ENCODE measurements at places on chromosomes 5 and 9.
A peak's percentile ranks its signal among the peaks of the same experiment; 100 is the strongest.

GRCh38 chr9:14218253-14218652 is 95.7 kb downstream of the NFIB start:
- DNase-seq = peak; percentile 96

GRCh38 chr9:120876842-120877240 is at the start of gene PHF19:
PHF19 (minus strand) TSS chr9:120877188; CDS start chr9:120874741, 2,447 bp downstream.
- DNase-seq = no peak

GRCh38 chr5:66171349-66172344 is 27.5 kb downstream of the SREK1 start:
- peak; percentile 1 for DNase-seq

- no peak for DNase-seq
These were observed 39.7 kb downstream of the NFX1 start for GRCh38 chr9:33329979-33330378.

GRCh38 chr9:135085830-135086546 is 1.5 kb upstream of the OLFM1 start:
- peak; percentile 94 for DNase-seq

- no peak for DNase-seq
These were observed 17.1 kb upstream of the MATR3 start for GRCh38 chr5:139276426-139276825.

- no peak for DNase-seq
These were observed 7.8 kb downstream of the JADE2 start for GRCh38 chr5:134533115-134533815.

DNA sequence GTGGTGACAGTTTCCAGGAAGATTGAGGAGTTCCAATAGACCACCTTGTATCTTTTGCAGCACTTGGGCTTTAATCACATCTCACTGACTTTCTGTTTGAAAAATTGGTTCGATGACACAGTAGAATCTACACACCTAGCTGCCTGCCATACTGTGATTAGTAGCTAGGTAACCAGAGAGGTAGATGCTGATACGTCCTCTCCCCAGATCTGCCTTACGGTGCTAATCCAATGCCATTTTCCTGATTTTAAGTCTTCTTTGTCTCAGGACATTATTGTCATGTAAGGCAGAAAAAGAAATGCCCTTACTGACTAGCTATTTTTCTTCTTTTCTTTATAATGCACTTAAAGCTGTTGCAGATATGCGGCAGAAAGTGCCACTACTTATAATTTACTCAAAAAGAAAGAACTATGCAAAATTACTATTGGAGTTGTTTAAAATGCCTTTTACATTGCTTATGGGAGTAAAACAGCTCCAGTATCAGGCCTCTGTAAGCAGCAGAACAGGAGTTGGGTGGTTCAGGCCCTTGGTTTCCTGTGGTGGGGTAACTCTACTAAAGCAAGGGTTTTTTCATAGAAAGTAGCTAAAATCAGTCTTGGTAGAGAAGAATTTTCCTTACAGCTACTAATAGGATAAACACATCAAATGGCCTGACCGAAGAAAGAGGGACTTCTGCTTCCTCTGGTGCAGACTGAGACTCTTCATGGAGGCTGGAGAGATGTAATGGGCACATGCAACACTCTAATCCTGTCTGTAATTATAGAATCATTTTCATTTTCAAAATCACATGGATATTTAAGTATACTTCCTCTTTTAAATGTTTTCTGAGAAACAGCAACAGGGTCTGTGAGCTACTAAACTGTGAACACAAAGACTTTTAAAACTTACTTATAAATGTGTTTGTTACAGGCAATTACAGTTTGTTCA is 177.2 kb downstream of the MAPKAP1 start:
- DNase-seq = no peak

DNA sequence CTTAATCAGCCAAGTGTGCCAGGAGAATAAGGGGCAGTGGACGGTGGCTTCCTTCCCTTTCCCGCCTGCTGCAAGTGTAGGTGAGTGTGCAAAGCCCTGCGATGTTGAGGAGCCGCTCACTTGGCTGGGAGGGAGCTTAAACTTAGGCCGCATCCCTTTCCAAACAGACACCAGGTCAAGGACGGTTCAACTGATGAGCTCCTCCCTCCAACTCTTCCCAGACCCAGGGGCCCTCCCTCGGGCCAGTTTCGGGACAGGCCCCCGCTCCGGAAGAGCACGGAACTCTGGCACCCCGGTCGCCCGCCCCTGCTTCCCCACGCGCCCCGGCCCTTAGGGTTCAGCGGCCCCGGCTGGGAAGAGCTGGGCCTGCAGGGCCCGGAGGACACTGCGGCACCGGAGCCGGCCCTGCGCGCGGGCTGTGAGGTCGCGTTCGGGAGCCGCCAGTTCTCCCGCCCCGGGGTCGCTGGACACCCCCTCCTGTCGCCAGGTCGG is 481 bp downstream of the MRPL36 start:
- no peak for DNase-seq

- DNase-seq = no peak
These were observed 447.1 kb downstream of the LRRC70 start for GRCh38 chr5:63025679-63026078.

DNA sequence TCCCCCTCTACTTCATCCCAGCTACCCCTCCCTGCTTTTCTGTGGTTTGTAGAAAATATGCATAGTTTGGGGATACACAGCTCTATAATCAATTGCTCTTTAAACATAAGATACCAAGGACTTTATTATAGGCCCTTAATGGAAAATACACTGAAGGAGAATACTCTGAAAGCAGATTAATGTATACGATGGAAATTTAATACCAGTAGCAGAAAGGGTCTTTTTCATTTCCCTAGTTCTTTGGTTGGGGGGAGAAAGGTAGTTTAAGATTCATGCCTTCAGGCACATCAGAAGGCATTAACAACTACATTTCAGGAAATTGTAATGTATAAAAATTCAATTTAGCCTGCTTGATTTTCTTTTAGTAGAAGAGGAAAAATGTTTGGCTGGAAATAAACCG is 452.9 kb upstream of the ZNF608 start:
- no peak for DNase-seq

GRCh38 chr5:105504-106070 is 13.6 kb downstream of the PLEKHG4B start:
- DNase-seq = peak; percentile 83

DNA sequence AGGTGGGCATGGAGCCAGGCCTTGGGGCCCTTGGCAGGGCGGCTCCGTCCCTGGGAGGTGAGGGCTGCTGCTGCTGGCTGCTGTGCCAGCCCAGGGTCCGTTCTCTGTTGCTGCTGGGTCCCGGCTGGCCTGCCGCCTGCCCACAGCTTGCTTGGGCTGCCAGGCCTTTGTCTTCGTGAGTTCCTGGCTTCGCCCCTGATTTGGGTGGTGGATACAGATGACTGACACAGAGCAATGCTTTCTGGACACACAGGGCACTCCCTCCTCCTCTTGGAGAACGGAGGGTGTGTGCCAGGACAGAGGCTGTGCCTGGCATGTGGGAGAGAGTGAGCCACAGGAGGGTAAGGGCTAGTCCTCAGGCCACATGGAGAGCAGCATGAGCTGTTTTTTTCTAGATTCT is 166.1 kb downstream of the MACROH2A1 start:
- DNase-seq = no peak

DNA sequence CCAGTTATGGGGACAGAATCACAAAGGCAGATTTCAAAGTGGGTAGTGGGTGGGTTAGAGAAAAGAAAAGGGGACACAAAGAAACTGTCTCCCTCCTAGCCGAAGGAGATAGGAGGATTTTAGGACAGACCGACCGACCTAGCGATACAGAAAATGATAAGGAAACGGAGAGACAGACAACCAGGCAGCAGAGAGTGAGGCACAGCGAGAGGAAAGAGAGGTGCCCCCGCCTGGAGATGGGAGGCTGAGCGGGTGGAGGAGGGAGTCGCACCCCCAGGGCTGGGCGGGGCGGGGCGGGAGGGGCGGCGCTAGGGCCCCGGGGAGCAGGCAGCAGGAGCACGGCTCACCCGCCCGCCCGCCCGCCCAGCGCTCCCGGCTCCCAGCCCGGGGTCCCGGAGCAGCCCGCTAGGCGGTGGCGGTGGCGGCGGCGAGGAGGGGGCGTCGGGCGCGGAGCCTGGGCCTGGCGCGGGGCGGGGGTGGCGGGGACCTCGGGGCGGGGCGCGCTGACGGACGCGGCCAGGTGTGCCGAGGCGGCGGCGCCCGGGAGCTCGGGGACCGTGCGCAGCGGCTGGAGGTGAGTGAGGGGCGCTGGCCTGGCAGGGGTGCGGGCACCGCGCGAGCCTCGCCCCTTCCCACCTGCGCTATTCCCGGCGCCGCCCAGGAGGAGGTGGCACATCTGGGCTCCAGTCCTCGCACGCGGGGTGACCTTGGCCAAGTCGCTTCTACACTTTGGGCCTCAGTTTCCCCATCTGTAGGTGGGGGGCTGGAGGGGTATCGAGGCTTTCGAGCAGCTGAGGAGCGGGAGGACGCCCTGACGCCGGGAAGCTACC is 15.9 kb upstream of the SYNPO start:
- no peak for DNase-seq

DNA sequence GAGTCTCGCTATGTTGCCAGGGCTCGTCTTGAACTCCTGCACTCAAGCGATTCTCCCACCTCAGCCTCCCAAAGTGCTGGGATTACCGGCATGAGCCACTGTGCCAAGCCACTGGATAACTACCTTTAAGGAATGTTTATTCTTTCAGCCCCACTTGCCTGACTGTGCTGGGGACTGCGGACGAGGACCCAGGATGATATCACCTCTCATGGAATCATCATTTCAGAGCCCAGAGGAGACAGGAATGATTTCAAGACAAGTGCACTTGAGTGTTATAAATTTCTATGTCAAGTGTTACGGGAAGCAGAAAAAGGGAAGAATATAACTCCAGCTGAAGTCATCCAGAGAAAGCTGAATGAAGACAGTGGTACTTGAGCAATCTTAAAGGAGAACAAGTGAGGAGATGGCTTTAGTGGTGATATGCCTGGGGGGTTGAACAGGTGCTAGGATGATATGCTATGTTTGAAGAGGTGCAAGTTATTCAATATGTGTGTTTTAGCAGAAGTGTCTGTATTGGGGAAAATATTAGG is 109.3 kb downstream of the DCP2 start:
- DNase-seq = peak; percentile 60

DNA sequence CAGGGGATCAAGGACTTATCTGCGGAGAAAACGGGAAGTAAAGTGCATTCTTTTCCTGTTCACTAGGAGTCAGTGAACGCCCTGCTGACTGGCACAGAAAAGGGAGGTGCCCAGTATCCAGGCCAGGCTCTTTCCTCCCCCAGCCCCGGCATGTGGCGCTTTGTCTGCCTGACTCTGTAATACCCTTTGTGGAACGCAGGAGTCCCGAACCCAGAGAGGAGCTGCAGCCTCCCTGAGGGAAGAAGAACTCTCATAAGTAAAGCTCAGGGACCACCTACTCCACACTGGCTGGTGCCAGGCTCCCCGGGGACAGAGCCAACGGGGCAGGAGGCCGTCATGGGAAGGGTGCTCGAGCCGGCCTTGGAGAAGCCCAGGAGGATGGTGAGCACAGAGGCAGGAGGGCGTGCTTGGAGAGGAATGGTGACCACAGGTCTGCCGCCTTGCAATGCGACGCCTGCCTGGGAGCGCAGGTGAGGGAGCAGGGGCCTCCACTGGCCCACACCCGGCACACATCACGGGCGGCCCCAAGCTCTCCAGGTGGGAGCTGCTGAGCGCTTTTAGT is 31.5 kb downstream of the VAV2 start:
- no peak for DNase-seq

- DNase-seq = peak; percentile 74
These were observed 166.2 kb downstream of the PAX5 start for GRCh38 chr9:36867672-36868471.

- peak; percentile 42 for DNase-seq
These were observed 1082.9 kb upstream of the SEMA6A start for GRCh38 chr5:117657541-117657940.

DNA sequence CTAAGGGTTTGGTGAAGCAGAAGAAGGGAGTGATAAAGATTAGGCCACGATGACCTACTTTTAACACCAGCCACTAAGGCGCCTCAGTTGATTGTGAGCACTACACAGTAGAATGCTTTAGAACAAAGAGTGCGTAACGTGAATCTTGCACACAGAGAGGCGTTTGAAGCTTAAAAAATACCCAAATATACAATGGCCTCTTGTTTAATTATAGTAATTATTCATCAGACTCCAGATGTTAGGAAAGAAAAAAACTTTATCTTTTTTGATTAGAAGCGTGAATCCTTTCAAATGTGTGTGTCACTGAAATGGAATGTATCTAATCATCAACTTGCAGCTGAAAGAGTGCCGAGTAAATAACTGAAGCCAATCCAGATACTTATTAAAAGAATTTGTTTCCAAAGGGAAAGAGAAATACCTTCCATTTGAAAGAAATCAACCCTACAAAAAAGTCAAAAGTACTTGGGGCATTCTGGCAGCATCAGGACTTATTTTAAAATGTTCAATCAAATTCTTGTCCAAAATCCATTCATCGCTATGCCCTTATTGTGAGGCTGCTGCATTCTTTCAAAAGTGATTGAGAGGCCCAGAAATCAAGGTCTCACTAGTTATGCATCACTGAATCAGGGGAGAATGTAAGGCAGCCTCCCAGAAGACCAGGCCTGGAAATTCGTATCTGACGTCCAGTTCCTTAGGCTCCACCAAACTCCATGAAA is 337.5 kb downstream of the ZNF608 start:
- no peak for DNase-seq

DNA sequence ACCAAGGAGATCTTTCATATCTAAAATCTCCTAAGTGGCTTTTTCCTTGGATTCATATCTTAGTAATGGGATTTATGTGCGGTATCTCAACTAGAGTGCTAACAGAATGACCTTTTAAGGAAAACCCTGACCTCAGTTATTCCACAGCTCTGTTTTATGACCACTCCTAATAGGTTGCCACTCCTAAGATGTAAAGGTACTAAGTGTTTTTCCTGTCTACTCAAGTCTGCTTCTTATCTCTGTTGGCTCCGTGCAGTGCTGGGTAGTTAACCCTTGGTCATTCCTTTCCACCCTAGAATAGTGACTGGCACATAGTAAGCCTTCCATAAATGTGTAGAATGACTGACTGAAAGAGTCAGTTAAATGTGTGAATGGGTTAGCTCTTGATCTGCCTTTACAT is 161.4 kb downstream of the DOCK2 start:
- DNase-seq = no peak
